ENCODE measurements at places on chromosomes 16 and 17.

- no peak for DNase-seq
Measured at GRCh38 chr16:28491230-28491969, 474 bp downstream of the CLN3 start.

DNA sequence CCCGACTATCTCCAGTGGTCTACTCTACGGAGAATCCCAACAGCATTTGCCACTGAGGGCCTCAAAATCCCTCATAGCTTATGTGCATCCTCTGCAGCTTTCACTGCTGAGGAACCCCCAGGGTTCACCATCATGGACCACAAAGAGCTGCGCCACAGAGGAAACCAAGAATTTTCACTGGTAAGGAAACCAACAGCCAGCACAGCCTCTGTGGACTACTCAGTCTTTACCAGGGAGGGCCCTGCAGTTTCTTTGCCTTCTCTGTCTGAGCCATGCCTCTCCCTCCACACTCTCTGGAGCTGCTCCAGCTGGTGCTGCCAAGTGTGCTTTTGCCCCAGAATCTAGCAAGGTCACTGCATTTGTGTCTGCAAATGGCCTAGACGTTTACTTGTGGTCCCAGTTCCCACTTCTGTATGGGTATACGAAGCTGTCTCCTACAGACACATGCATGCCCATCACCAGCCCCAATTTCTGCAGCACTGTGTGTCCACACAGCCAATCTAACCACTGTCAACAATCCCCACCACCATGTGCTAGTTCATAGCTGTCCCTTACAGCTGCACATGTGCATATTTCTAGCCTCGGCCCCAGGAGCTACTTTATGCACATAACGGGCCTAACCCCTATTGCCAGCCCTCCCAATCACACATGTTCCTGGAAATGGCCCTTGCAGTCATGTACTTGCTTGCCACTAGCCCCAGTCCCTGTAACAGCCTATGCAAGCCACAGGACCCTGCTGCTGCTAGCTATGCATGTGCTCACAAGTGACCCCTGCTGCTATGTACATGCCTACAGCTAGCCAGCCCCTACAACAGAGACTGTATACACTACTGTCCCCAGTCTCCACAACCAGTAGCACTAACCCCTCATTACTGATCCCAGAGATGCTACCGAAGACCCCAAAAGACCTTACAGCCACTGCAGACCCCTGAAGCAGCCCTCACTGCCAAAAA, 1437.4 kb downstream of the CDH11 start:
- no peak for DNase-seq

DNA sequence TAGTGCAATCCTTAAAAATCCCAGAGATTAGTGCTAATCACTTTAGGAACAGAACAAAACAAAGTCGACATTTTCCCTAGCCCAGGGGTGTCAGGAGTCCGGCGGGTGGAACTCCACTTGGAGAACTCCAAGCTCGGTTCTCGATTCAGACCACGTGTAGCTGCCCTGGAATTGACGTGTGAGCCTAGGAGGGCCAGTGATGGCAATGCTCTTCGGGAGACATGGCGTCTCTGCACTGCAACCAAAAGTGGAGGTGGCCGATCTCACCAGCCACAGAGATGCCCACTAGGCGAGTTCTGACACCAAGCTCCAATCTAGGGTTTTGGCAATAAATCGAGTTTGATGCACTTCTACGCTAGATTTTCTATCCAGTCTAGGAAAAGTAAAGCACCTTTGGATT, 17.6 kb downstream of the MAP1LC3B start:
- no peak for DNase-seq

DNA sequence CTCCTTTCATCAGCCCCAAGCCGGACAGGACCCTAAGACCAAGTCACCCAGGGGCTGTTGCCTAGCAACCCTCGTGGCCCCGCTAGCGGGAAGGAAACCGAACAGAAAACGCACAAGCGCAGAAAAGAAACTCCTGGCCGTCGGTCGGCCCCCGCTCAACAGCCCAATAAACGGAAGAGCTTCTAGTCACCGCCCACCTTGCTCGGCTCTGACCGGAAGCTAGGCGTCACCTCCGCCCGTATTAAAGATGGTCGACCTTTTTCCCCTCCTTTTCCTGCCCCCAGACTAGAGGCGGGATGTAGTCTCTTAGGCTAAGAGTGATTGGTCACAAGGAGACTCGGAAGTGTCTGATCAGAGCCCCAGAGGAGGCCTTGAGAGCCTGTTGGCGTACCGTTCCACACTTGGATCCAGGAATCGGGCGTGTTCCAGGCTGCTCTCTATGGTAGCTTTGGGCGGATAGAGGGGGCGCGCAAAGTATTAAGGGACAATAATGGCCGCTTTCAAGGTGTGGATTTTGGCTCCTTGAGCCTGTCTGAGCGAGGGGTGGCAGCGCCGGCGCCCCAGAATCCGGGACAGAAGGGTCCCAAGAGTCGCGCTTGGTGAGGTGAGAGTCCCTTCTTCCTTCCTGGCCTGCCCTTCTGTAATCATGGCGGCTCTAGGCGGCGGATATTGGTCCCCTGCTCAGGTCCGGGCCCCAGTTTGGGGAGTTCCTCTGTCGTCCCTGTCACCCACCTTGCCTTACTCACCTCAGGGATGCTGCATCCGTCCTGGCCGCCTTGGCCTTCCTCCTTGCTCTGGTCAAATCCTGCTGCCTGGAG, at the start of the genes DHX38 and TXNL4B:
DHX38 (plus strand) TSS at position 400 of the 818 bp plus-strand sequence. CDS start 2,311 bp downstream, outside the sequence.
TXNL4B (minus strand) TSS at position 173 of the 818 bp plus-strand sequence. CDS start 2,871 bp downstream, outside the sequence.
- peak; percentile 97 for DNase-seq

DNA sequence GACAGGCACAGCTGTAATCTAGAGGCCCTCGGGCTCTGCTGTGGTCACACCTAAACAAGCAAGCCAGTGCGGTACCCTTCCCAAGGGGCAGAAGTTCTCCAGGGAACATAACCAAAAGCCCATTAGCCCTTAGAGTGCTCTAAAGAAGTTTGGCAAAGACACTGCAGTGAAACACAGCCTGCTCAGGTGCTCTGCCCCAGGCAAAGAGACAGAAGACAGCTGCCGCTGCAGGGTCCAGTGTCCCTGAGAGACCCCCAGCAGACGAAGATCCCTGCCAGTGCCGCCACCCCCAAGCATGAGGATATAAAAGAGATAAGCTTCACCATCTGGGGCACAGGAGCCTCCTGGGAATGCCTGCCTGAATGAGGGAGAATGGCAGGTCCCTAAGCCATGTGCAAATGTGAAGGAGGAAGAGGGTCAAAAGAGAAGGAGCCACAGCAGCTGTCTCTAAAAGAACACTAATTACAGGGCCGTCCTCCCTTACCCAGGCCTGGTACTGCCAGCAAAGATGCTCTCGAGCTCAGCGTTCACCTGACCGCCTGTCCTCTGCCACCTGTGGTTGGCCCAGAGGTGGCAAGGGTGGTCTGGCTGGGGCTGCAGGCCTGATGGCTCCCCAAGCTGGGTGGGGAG, 29.7 kb downstream of the CUEDC1 start:
- DNase-seq = no peak

GRCh38 chr16:85570213-85570734, 42.8 kb upstream of the GSE1 start:
- no peak for DNase-seq

GRCh38 chr17:13182450-13182849, 164.6 kb upstream of the ELAC2 start:
- DNase-seq = no peak

DNA sequence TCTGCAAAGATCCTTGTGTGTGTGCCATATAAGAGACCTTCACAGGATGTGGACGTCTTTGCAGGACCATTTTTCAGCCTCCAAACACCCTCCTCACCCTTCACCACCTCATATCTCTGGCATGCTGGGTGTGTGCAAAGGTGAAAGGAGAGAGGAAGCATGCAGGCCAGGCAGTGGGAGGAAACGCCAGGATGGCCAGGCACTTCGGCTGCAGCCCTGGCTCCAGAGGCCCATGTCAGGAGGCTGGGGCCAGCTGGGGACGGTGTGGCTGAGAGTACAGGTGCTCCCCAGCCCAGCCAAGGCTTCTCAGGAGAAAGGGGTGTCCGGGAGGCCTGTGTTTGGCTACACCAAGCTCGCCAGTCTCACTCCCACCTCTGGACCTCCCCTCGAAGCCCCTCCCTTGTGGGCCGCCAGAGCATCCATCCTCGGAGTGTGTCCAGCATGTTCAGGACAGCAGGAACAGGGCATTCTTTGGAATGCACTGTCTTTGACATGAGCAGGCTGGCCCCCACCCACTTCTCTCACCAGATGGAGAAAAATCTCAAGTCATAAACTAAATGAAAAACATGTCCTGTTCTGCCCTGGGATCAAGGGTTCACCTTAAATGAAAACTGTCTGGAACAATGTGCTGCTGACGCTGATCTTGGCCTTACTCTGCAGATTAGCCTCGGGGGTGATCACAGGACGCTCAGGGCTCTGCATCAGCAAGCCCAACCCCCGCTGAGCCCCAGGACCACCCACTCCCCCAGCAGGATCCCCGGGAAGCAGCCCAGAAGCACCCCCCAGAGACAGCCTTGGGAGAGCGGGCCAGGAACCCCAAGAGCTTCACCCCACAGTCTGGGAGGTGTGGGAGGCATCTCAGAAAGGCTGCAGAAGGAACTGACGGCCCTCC, 15.9 kb downstream of the PEMT start:
- DNase-seq = no peak

DNA sequence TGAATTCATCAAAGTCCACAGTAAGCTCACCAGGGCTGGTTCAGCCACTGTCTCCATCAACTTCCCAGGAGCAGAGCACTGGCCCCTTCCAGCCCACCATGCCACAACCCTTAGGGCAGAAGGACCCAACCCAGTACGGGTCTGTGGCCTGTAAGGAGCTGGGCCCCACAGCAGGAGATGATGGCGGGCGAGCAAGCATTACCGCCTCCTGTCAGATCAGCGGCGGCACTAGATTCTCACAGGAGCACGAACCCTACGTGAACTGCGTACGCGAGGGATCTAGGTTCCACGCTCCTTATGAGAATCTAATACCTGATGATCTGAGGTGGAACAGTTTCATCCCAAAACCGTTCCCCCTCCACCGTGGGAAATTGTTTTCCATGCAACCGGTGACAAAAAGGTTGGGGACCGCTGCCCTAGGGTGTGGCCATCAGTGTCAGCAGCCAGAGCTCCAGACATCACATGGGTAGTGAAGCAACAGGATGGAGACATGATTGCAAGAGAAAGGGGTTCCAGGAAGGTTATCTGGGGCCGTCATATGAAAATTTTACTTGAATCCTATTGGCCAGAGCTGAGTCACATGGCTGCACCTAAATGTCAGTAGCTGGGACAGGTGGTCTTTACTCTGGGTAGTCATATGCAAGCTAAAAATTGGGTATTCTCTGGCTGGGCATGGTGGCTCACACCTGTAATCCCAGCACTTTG, 12.4 kb upstream of the SLC25A19 start:
- DNase-seq = no peak

- DNase-seq = no peak
Measured at GRCh38 chr17:81080019-81080418, 45.1 kb downstream of the BAIAP2 start.

GRCh38 chr16:56861092-56861610, 3.9 kb upstream of the SLC12A3 start:
- no peak for DNase-seq

DNA sequence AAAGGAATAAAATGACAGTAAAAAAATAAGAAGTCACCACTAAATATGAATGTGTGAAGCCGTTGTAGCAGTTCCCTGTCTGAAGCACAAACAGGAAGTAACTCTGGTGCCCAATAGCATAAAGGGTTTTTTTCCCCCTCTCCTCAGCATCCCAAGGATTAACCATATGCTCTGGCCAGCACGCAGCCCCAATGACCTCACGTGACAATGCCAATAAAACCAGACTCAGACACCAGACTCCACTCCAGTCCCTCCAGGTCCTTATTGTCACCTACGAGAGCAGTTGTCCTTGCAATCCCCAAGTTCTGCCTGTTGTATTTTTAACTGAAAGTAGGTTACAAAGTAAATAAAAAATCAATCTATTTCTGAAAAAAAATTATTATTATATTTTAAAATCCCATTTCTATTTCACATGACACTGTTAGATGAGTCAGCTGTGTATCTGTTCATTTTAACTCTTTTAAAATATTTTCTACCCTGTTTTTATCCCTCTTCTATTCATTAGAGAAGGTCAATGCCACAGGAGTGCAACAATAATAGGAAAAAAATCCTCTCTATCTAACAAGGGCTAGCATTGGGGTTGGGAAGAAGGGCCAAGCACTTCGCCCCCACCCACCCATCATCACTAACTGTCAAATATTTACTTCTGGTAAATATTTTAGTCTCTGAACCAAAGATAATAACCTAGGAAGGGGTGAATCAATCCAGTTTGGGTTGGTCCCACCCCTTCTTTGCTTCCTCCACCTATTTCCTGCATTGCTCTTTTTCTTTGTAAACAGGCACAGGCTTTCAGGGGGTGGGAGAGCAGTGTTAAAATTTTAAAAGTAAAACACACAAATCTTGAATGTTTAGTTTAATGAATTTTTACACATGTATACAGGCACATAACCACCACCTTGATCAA, 6.6 kb downstream of the PRAC1 start:
- DNase-seq = no peak

- DNase-seq = peak; percentile 54
Measured at GRCh38 chr17:15262291-15263205, 2.6 kb downstream of the PMP22 start.

DNA sequence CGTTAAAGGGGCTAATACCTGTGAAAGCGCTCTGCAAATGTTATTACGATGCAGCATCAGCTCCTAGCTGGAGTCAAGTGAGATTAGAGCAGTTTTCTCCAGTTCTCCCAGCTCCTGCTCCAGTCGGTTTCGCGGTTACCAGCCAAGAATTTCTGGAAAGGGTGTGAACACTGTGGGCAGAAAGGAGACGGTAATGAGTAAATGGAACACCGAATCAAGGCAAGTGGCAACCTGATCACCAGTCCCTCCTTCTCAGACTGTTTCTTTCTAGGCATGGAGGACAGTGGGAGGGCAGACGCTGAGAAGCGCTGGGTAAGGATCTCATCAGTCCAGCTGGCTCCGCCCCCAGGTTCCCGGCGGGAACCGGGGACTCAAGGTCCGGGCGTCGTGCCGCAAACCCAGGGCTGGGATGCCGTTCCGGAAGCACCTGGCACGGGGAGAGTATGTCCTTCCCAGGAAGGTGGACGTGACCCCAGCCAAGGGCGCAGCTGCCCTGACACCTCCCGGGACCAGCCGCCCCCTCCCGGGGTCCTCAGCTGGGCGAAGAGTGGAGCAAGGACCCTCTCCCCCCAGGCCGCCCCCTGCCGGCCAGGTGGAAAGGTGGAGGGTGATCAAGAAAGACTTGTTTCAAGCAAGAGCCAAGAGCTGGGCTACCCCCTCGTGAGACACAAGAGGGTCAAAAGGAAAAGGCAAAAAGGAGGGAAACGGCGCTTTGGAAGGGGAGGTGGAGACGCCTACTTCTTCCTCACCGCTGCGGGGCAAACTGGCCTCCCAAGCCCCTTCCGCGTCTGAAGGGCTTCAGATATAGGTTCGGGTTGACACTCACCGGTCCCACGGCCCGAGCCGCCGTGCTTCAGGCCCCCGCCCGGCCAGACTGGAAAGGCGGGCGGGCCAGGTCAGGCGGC, 481 bp downstream of the MYO19 start:
- DNase-seq = peak; percentile 5

DNA sequence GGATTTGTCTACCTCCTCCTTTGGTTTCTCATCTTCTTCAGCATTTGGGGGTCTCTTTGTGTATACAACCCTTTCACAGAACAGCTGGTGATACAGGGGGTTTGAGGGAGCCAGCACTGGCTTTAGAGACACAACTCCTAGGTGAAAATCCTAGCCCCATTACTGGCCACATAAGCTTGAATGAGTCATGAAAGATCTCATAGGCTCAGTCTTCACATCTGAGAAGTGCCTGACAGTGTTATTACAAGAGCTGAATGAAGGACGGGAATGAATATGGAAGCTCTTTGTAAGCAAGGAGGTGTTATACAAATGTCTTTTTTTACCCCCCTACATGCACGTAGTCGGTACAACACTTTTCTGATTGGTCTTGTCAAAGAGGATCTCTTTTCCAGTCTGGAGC, 1.7 kb upstream of the B4GALNT2 start:
- DNase-seq = no peak

GRCh38 chr16:51670527-51670926, 519.5 kb upstream of the SALL1 start:
- DNase-seq = no peak

GRCh38 chr16:54952195-54952594, 21.5 kb downstream of the IRX5 start:
- no peak for DNase-seq
